Activated T-cell treated with anti-CD3 and anti-CD28 coated beads for 1 hour (primary cell): ENCODE measurements at places on chromosomes 5 and 9.

DNA sequence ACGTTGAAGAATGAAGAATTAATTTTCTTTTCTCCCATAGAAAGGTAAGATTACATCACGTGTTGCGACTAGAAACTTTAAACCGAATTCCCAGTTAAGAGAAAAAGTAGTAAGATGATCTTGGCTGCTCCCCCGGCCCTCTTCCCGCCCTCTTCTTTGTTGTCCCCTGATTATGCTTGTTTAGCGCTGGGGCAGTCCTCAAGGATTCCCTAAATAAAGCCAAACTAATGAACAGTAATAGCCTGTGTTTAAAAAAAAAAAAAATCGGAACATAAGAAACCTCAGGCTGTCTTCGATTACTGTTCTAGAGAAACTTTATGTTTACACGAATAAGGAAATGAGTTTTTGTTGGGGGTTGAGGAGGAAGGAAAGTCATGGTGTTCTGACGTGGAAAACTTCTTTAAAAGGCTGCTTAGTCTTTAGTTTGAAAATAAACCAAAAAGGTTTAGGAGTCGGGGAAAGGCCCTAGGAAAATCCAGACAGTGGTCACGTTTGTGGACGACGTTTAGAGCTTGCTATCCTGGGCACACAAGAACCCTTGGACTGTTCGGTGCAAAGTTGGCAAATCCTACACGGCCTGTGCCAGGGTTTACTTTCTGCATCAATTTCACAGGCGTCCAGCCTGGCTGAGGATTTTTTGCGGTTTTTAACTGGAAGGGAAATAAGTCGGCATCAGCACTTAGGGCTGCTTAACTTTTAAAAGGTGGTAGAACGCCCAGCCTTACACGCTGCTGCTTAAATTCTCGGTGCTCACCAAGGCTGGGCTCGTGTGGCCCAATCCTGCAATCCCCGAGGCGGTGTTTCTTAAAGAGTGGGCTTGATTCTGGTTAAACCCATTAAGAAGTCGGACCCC is 1.1 kb upstream of the MAT2B start:
- no peak for DNase-seq

DNA sequence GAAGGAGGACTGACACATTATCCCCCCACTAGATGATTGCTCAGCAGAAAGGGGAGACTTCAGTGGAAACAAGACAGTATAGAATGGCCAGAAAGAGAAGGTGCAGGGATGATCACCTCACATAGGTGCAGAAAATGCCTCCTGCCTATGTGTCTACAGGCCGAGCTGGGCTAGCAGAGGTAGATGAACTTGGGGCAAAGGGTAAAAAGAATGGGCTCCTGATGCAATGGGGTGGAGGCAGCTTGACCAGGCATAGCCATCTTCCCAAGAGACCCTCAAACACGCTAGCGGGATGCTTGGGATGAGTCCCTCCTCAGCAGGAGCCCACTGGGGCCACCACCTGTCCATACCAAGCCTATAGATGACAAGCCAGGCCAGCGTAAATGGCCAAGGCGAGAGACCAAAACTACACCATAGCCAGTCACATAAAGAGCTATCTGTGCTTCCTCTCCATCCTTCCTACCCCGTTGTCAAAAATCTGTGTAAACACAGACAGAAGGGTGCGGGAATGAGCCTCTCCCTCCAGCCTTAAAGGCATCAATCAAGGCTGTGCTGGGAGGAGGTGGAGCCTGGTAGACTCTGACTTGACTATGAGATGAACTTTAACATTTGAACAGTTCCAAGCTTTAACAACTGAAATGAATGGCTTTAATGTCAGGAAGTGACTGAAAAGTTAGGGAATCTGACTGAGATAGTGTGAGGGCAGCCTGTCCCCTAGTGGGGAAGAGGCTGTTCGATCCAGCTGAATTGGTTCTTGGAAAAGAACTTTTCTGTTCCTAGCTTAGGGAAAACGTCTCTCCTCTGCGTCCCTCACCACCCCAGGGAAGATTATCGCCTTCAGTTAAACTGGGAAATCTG is 10.4 kb downstream of the C9orf152 start:
- DNase-seq: no peak

- DNase-seq: no peak
Observed at GRCh38 chr9:134335486-134336220, 9.4 kb downstream of the RXRA start.

DNA sequence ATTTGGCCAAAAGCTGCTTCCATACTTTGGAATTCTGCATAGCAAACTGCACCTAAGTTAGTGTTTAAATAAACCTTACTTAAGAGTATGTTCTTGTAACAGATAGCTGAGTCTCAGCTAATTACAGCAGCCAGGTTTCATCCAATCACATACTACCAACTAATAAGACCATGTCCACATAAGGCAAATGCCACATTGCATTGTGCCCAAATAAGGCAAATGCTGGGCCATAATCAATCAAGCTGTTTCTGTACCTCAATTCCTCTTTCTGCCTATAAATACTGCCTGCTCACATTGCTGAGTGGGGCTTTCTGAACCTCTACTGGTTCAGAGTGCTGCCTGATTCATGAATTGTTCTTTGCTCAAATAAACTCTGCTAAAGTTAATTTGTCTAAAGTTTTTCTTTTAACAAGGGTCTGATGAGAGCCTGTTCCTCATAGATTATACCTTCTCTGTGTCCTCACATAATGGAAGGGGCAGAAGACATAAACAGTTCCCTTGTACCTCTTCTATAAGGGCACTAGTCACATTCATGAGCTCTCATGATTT is 4.4 kb upstream of the OXCT1 start:
- DNase-seq: no peak

DNA sequence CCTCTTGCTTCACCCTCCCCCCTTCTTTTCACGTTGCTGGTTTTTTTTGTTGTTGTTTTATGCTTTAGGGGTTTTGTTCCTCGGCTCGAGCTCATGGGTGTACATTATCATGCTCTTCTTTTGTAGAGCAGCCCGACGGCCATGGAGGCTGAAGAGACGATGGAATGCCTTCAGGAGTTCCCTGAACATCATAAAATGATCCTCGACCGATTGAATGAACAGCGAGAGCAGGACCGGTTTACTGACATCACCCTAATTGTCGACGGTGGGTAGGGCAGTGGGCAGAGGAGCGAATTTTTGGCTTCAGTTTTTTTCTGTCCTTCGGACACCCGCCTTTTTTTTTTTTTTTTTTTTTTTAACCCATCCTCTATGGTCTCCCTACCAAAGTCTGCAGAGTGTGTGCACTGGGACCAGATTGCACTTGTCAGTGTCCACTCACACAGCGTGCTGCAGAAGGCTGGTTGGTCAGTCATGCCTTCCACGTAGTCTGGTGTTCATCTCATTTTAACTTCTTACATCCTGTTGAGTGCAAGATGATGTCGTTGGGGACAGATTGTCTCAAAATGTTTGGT is 1.3 kb downstream of the ZNF131 start:
- peak; percentile 6 for DNase-seq

DNA sequence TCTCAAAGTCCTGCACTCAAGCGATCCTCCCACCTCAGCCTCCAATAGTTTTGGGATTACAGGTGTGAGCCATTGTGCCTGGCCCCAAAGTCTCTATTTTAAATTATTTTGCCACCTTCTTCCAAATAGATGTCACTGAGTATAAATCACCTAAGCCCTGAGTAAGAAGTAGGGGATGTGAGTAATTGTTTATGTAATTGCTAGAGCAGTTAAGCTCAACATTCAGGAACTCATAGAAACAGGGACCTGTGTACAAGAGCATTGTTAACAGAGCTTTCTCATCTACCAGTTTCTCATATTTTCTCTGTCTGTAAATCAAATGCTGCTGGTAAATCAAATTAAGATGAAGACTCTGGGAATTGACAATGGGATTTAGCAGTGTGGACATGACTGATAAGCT is 26.3 kb downstream of the CDK7 start:
- DNase-seq: no peak

GRCh38 chr9:75365196-75365595 is 276.9 kb downstream of the OSTF1 start:
- DNase-seq: no peak

DNA sequence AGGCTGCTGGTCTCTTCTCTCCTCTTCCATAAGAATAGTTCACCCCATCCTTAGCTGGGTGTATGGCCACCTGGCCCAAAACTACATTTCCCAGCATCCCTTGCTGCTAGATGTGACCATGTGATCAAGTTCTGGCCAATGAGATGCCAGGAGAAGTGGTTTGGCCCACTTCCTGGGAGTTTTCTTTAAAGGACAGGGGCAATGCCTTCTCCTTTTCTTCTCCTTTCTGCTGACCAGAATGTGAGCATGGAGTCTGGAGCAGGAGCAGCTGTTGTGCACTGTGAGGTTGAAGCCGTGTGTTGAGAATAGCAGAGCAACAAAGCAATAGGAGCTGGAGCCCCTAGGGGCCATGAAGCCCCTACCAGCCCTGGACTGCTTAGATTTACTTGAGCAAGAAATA is 36.8 kb downstream of the C9orf50 start:
- DNase-seq: peak; percentile 30

DNA sequence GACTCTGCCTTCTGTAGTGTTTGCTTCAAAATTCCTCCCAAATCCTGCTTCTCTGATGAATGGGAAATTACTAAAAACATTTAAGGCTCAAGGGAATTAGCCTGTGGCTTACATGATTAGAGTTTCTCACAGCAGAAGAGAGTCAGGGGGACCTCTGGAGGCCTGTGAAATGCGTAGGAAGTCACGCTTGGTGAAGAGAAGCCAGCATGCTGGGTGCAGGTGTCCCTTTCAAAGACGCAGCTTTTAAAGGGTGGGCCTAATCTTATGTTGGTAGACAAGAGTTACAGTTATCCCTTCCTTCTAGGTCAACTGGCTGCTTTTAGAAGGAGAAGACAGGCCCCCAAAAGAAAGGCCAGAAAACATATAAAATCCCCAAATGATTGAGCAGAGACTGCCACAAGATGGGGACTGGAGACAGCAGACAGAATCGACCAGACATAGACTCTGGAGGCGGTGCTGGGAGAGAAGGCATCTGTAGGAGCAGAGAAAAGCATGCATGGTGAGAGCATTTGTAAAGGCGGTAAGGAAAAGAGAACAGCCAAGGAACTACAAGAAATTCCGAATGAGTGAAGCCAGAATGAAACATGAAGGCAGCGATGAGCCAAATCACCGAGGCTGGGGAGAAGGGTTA is 42.3 kb downstream of the B4GALT1 start:
- no peak for DNase-seq

- no peak for DNase-seq
Observed at GRCh38 chr5:132758451-132758850, 11.2 kb downstream of the CCNI2 start.

DNA sequence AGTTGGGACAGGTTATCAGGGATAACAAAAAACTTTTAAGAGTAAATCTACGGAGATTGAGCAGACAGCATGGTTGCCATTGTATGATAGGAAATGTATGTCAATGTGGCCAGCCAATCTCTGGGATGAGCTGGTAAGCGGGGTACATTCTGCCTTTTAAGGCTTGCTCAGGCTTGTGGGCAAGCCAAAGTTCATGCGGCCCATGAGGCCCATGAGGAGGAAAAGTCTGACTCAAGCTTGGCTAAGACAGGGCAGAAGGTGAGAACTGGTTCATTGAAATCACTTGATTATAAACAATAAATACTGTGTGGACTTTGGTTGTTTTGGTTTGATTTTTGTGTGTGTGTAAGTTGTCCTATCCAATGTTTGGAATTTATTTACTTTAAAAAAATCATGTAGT is 997.1 kb downstream of the DNAH5 start:
- DNase-seq: no peak

GRCh38 chr5:77305956-77306355 is 95.5 kb downstream of the PDE8B start:
- no peak for DNase-seq

DNA sequence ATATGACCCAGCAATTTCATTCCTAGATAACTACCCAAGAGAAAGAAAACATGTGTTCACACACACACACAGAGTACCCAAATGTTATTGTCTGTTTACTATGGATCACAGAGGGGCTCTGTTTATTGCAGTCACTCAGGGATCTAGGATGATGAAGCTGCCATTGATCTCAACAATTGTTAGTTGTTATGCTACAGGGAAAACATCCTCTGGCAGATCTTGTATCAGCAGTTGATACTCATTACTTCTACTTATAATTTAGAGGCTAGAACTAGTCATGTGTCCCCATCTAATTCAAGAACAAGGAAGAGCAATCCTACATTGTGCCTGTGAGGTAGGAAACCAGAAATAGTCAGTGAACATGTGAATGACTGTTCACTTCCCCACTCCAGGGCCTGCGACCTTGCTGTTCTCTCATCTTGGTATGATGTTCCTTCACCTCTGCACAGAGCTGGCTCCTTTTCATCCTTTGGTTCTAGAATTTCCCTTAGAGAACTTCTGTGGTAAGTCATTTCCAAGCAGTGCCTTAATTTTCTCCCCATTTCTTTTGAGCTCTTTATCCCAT is 30.3 kb downstream of the NMUR2 start:
- no peak for DNase-seq

DNA sequence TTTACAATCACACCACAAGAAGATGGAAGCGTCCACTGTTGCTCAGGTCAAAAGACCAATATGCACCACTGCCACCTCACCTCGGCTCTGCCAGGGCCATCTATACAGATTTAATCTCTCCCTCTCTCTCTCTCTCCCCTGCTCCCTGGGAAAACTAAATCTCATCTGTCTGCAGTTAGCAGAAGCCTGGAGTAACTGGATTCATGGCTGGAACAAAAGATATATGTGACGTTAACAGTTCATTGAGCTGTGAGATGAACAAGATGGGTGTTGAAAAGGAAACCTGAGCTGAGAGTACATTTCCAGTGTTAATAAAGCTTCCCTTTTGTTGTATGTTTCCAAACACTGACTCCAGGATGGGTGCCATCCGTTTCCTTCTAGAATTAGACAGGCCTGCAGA is 369.7 kb downstream of the CDK5RAP2 start:
- no peak for DNase-seq

DNA sequence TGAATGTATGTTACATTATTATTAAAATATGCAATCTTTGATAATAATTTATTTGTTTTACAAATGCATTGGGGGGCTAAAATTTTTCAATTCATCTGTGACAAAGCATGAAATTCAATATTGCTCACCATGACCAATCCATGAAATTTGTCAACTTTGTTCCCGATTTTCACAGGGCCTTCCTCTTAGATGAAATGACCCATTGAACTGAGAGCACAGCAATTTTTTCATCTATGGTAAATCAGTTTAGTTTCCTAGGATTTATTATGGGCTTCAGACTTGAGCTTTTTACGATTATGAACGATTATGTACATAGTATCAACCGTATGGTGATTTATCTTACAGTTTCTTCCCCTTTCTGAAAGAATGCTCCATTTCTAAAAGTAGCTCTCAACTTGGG is 157.3 kb downstream of the KIAA0825 start:
- DNase-seq: no peak

GRCh38 chr5:169011009-169011408 is 289.9 kb downstream of the SLIT3 start:
- no peak for DNase-seq
